Urinary bladder (tissue), 4 donors: ENCODE measurements at places on chromosomes 4 and X. TPM values are rescaled to one million over a fixed set of nuclear protein-coding genes. Genes with fewer than 3 reads are reported as not detected.

Gene CYP2U1
- total RNA-seq: 16.4 TPM

Gene UGT2B7
- 0.48 TPM for total RNA-seq

Gene GPAT3
- 13.8 TPM for total RNA-seq

Gene ADH4
- total RNA-seq: not detected

Gene HAND2
- total RNA-seq: 14.5 TPM
